ENCODE measurements at places on chromosomes 1 and 21.

DNA sequence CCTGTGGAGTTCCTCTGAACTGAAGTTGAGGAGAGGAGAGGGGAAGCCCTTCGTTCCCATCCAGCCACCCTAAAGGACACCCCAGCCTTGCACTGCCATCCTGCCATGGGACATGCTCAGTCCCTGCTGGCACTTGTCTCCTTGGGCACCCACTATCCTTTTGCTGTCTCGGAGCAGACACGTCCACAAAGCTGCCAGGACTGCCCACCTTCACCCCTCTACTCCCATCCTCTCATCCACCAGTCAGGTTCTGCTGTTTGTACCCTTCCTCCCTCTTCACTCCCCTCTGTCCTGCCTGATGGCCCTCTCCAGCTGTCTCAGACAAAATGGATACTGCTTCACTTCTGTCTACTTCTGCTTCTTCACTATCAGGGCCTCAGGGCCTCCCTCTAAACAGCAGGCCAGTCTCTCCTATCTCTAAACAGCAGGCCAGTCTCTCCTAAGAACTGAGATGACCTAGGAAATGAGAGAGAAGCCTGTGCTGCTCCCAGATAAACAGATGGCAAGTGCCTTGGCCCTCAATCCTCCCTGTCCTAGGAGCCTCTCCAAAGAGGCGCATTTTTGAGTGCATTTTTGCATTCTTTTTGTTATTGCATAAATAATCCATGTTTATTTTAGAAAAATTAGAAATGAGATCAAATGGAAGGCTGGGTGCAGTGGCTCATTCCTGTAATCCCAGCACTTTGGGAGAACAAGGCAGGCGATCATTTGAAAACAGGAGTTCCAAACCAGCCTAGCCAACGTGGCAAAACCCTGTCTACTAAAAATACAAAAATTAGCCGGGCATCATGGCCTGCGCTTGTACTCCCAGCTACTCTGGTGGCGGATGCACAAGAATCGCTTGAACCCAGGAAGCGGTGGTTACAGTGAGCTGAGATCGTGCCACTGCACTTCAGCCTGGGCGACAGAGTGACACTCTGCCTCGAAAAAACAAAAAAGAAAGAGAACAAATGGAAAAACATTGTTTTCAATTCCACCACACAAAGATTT lies 4.4 kb upstream of the PYCR2 start:
- DNase-seq: no peak

GRCh38 chr1:98157524-98158313 lies 236.9 kb upstream of the DPYD start:
- DNase-seq: no peak

- no peak for DNase-seq
Observed at GRCh38 chr1:39609618-39610331, 29.7 kb downstream of the HEYL start.

DNA sequence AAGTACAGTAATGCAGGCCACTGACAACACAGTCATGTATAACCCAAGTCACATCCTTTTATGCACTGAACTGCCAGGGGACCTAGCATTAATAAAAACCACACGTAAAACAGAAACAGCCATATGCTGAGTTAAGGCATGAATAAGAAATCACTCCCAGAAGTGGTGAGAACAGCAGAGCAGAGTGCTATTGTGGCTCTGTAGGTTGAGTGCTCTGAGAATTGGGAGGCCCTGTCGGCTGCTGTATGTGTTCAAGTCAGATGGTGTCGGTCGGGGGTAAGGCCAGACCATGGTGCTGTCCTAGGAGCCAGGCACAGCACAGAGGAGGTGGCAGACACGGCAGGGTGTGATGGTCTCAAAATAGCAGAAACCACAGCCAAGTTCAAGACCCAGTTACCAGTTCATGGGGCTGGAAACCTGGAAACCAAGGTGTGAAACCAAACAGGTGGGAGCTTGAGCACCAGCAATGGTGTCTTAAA lies 126.6 kb upstream of the COA6 start:
- no peak for DNase-seq

- DNase-seq: peak; percentile 76
Observed at GRCh38 chr1:154973344-154974101, 958 bp upstream of the CKS1B start.

DNA sequence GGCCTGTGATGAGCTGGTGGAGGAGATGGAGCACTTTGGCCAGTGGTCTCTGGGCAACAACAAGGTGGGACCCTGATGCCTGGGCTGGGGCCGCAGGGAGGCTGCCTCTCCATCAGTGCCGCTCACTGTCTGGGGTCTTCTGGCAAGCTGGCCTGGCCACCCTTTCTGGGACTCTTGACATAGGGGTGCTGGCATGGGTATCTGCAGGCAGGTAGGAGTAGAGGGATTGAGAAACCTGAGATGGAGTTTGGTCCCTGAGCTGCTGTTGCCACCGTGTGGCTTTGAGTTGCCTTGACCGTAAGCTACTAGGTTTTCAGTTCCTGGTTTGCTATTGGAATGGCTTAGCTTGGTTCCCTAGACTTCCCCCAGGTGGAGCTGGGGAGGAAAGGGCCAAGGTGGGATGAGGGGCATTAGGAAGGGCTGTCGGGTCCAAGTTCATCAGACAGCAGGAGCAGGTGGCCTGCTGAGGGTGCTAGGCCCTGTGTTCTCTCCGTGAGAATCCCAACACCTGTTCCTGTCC lies 13.2 kb upstream of the MFN2 start:
- DNase-seq: no peak

- DNase-seq: no peak
Observed at GRCh38 chr1:145863282-145864018, 4.6 kb upstream of the PIAS3 start.

DNA sequence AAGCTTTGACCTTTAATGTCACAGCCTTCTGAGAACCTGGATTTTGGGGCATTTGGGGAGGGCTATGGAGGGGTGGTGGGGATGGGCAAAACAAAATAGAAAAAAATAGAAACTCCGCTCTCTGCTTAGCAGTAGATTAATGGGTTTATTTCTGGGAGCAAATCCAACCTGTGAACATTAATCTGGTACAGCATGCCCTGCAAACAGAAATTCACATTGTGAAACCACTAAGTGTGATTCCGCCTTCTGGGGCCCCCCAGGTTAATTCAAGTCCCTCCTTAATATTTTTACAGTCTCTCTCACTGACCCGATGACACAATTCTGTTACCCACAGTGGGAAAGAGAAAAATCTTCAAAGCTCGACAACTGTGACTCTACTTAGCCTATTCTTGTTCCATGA lies 76.4 kb downstream of the TIAM1 start:
- no peak for DNase-seq

DNA sequence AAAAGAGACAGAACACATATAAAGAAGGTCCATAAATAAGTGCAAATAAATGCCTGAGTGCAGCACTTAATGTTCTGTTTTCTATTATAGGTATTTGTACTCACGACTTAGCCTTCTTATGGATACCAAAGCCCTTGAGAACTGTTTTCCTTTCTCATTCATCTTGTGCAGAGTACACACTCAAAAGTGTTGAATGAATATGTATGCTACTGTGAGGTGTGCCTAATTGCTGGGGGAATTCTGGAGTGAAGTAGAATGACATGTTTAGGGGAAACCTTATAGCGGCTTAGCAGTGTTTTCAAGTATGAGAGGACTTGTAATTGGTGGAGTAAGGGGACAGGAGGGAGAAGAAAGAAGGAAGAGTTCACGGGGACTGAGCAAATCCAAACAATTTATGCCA lies 157.6 kb downstream of the CACNA1E start:
- no peak for DNase-seq

- no peak for DNase-seq
Observed at GRCh38 chr1:103348136-103348535, 177.4 kb upstream of the RNPC3 start.

GRCh38 chr21:27704567-27705166 lies 737.8 kb upstream of the ADAMTS5 start:
- no peak for DNase-seq

GRCh38 chr1:6962478-6962995 lies 177.3 kb downstream of the CAMTA1 start:
- DNase-seq: no peak

DNA sequence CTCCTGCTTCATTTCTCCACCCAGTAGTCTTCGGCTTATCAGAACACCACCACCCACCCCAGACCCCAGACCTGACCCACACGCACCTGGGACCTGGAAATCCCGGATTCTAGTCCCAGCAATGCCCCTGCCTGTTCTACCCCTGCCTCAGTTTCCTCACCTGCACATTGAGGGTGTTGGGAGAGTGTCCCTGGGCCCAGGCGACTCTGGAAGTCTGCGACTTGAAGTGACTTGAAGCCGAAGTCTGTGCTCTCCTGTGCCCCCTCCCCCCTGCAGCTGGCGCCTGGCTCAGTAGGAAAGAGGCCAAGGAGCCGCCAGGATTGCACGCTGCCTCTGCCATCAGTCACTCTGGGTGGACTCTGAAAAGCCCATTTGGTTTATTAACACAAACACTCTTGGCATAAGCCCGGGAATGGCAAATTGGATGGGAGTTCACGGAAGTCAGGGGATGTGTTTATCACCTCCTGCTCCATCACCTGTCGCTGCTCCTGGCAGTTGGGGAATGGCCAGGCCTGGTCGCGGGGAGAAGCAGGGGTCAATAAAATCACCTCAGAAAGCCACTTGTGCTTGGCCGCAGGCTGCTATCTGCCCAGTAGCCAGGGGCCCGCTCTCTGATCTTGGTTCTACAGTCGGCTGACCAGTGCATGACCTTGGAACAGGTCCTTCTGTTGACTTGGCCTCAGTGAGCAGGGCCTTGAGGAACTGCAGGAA lies 132.7 kb downstream of the ACTL8 start:
- DNase-seq: no peak

- DNase-seq: no peak
Observed at GRCh38 chr1:68198752-68199151, 33.6 kb downstream of the WLS start.

DNA sequence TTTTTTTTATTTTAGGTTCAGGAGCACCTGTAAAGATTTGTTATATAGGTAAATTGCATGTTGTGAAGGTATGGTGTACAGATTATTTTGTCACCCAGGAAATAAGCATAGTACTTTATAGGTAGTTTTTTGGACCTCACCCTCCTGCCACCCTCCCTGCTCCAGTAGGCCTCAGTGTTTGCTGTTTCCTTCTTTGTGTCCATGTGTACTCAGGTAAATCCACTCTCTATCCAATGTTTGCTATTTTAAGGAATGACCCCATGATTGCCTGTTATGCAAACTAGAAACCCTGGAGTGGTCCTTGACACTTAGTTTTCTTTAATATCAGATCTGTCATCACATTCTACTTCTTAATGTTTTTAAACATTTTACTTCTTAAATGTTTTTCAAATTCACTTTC lies 33.9 kb downstream of the LHX9 start:
- DNase-seq: no peak

- DNase-seq: no peak
Observed at GRCh38 chr1:23791516-23792047, 637 bp downstream of the LYPLA2 start.

DNA sequence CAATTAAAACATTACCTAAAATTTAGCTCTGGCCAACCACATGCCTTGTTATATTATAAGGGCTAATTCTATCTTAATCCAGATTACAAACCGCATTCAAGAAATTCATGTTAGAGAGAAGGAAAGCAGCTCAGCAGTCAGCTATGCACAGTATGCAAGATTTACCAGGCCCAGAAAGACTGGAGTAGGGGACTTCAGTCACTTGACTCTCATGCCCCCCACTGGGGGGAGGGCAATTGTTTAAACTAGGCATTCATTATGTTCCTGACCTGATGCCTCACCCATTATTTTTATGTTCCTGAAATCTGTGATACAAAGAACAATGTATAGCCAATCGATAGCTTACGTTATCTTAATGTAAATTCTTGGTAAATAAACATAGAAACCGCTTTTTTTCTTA lies 96.9 kb downstream of the ZNF644 start:
- DNase-seq: no peak

DNA sequence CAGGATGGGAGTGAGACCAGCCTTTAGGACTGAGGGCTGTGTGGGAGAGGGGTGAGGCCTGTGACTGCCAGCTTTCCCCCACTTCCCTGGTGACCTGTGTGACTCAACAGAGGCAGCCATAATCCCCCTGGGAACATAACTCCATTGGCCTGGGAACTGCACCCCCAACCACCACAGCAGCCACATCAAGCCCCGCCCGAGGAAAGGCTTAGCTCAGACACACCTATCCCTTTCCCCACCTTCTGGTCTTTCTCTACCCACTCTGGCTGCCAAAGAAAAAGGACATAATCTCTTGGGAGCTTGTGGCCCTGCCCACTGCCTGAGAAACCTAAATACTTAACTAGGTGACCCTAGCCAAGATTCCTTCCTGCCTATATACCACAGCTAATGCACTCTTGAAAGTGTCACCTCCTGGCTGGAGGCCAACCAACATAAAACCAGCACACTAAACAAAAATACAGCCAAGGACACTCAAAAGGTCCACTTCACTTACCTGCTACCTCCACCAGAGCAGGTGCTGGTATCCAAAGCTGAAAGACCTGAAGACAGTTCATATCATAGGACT lies 406.6 kb upstream of the CAMK1G start:
- no peak for DNase-seq

GRCh38 chr1:202349206-202349928 lies 868 bp downstream of the PPP1R12B start:
- DNase-seq: no peak

DNA sequence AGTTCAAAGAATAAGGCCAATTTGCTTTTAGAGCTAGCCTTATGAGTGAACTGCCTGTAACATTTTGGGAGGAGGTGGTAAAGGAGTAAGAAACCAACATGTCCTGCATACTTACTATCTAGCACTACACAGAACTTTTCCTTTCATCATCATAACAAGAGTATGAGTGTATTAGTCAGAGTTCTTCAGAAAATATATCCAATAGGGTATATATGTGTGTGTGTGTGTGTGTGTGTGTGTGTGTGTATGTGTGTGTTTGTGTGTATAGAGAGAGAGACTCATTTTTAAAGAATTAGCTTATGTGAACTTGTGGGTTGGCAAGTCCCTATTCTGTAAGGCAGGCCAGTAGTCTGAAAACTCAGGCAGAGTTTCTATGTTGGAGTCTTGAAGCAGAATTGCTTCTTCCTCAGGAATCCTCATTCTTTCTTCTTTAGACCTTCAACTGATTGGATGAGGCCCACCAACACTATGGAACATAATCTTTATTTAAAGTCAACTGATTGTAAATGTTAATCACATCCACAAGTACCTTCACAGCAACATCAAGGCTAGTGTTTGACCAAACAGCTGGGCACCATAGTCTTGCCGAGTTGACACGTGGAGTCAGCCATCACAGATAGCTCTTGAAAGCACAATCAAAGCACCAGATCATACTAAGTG lies 121.9 kb downstream of the CYYR1 start:
- no peak for DNase-seq

DNA sequence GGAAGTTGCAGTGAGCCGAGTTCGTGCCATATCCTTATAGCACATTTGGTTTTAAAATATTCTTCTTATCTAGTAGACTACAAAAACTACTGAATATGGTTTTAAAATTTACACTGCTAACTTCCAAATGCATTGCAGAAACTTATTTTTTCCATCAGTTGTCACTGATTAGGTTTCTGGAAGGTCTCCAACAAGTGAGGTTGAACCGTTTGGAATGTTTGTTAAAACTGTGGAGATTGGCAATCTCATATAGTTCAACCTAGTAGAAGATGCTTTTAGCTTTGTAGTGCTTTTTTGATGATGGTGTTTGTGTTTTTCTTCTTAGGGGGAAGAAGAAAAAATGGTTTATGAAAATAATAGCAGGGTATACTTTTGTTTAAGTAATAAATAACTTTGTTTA lies 12.9 kb downstream of the CENPF start:
- DNase-seq: no peak
